Stimulated activated CD8-positive, alpha-beta memory T cell treated with anti-CD3 and anti-CD28 coated beads, Interleukin-12 subunit alpha, Interleukin-12 subunit beta, amount 100 ng/mL, for 4 hours (primary cell): ENCODE measurements at places on chromosomes 11 and 22.

GRCh38 chr22:26322179-26322905 is 106.7 kb upstream of the ASPHD2 start:
- DNase-seq = no peak

DNA sequence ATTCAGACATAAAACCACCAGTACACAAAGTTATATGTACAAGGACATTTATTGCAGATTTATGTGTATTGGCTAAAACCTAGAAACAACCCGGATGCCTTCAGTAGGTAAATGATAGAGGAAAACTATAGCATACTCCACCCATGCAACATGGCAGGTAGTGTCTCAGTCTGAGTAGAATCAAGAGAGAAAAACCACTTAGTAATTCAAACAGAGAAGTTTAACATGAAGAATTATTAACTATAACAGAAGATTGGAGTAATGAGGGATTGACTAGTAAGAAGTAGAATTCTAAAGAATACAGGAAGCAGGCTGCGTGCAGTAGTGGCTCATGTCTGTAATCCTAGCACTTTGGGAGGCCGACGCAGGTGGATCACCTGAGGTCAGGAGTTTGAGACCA is 16.2 kb upstream of the SPTY2D1 start:
- no peak for DNase-seq

GRCh38 chr11:48063424-48063978 is 83.1 kb downstream of the PTPRJ start:
- no peak for DNase-seq

GRCh38 chr22:32652645-32653270 is 148.7 kb upstream of the TIMP3 start:
- DNase-seq = no peak

DNA sequence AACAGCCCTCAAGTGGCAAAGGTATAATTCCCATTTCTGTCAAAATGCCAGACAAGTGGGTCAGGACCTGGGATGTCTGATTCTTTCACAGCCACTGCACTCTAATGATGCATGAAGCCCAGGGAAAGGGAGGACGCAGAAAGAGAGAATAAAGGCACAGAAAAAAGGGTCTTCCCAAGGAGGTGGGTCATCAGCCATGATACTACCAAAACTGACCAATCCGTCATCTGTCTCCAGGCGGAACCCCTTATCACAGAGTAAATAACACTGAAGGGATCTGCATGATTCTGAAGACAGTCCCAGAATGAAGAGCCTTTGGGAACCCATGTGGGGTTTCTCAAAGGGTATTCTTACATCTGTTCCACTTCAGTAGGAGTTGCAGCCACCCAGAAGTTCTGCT is 73.8 kb upstream of the OPCML start:
- DNase-seq = no peak

- no peak for DNase-seq
These were observed 68.6 kb downstream of the SOX6 start for GRCh38 chr11:16287630-16288280.

DNA sequence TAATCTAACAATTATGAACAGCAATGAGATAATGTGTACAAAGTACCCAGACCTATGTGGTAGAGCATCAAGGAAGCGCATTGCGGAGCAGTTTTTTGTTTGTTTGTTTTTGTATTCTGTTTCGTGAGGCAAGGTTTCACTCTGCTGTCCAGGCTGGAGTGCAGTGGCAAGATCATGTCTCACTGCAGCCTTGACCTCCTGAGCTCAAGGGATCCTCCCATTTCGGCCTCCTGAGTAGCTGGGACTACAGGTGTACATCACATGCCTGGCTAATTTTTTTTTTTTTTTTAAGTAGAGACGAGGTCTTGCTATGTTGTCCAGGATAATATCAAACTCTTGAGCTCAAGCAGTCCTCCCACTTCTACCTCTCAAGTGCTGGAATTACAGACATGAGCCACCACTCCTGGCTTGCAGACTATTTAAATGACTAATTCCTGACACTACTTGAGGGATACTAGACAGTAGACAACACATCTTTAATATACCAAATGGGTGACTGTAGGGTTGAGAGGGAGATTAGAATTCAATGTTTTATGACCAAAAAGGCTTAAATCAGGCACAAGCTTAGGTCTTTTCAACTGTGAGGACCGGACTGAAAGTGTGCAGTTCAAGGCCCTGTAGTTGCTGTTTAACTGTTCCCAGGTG is 12.7 kb downstream of the OR51B4 start:
- DNase-seq = no peak

- DNase-seq = peak; percentile 27
These were observed 99.7 kb upstream of the IGLL5 start for GRCh38 chr22:22787786-22788459.

- no peak for DNase-seq
These were observed 37.7 kb downstream of the LDLRAD3 start for GRCh38 chr11:35981581-35981980.

- no peak for DNase-seq
These were observed 11.8 kb downstream of the SOX10 start for GRCh38 chr22:37972527-37972926.

- no peak for DNase-seq
These were observed 1.8 kb downstream of the LDHAL6A start for GRCh38 chr11:18457450-18457849.

- DNase-seq = no peak
These were observed 43.1 kb upstream of the EED start for GRCh38 chr11:86201371-86201884.

GRCh38 chr22:45451972-45452371 is 38.5 kb downstream of the RIBC2 start:
- DNase-seq = no peak

DNA sequence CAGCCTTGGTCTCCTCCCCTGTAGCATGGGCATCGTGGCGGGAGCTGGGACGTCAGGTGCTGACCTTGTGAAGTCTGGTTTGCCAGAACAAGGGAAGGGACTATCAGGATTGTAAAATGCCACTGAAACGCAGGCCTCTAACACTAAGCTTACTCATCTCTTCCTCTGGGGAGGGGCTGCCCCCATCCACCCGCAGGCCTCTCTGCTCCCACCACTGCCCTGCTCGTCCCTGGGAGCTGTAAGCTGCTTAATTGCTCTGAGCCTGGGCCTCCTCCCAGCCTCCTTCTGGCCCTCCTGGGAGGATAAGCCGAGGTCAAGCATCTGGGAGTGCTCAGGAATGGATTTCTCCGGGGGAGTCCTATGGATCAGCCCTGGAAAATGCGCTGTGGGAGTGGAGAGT is 8.4 kb downstream of the SHISAL1 start:
- DNase-seq = no peak

DNA sequence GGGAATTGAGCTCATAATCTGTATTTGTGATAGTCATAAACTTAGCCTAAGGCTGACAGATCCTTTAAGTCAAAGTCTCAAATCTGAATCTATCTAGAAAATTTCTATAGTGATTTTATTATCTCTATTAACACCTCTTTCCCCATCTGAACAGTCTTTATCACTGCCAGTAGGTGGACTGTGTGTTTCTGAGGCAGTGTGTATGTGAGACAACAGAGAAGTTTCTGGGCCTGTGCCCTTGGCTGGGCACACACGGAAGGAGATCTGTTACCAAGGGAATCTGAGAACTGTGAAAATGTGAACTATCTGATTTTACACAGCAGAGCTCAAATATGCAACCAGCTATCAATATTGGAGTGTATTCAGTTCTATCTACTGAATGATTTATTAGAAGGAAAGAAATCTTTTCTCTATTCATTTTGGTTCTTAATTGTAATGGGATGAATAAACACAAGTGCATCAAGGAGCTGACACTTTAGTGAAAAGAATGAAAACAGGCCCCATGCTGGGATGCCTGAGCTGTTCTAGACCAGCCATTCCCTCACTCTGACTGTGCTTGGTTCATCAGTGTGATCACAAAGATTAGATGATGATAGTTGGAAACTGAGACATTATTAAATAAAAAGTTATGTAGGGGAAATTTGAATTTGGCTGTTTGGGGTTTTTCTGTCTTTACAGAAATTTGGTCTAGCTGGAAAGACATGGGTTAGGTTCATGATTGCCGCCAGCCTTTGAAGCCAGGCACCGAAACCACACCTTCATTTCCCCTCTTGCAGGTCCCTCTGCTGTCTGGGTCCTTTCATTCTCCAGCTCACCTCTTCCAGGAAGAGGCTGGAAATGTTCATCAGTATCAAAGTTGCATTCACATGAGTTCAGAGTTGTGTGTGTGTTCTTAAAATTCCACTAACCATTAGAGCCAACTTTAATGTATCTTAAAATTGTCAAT is 68.1 kb downstream of the LIF start:
- DNase-seq = no peak

DNA sequence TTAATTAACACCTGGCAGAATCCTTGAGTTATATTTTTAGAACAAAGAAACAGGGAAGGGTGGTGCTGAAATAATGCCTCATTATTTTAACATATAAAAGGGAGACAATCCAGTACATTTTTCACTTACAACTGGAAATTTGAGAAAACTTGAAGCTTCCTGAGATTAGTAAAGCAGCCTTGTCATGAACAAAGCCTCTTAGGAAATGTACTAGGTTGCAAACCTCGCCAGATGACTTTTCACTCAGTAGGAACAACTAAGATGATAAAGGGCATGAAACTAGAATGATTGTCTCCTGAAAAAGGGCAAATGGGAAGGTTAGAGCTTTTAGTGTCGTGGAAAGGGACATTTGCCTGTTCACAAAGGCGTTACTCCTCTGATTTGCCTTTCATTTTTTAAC is 289.6 kb downstream of the ETS1 start:
- no peak for DNase-seq

- DNase-seq = no peak
These were observed 5.8 kb upstream of the MS4A14 start for GRCh38 chr11:60390419-60390818.

GRCh38 chr11:44617671-44618461 is 52.4 kb downstream of the CD82 start:
- no peak for DNase-seq

- no peak for DNase-seq
These were observed at the start of gene TIMP3 for GRCh38 chr22:32801537-32802236. TSS of gene TIMP3 (plus strand) at chr22:32801705. CDS start at chr22:32802002, 297 bp downstream.

- DNase-seq = no peak
These were observed 962 bp downstream of the SIRT3 start for GRCh38 chr11:235180-235579.

GRCh38 chr11:45606514-45607281 is 58.7 kb downstream of the CHST1 start:
- DNase-seq = no peak

DNA sequence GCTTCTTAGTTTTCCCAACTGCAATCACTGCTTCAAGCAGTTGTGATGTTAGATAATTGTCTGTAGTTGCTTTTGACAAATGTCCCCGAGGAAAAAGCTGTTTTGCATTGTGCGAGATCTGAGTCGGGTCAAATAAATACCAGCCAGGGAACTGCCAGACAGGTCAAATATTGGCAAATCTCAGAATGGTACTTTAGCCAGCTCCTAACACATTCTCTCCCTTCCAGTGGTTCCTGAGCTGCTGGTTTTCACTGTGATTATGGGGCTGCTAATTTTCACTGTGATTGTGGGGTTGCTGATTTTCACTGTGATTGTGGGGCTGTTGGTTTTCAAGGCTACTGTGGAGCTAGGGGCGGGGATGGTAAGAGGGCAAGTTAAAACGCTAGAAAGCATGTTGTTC is 14.3 kb downstream of the RASSF10 start:
- no peak for DNase-seq

GRCh38 chr11:62854825-62855570 is 15.6 kb upstream of the WDR74 start:
- DNase-seq = no peak

DNA sequence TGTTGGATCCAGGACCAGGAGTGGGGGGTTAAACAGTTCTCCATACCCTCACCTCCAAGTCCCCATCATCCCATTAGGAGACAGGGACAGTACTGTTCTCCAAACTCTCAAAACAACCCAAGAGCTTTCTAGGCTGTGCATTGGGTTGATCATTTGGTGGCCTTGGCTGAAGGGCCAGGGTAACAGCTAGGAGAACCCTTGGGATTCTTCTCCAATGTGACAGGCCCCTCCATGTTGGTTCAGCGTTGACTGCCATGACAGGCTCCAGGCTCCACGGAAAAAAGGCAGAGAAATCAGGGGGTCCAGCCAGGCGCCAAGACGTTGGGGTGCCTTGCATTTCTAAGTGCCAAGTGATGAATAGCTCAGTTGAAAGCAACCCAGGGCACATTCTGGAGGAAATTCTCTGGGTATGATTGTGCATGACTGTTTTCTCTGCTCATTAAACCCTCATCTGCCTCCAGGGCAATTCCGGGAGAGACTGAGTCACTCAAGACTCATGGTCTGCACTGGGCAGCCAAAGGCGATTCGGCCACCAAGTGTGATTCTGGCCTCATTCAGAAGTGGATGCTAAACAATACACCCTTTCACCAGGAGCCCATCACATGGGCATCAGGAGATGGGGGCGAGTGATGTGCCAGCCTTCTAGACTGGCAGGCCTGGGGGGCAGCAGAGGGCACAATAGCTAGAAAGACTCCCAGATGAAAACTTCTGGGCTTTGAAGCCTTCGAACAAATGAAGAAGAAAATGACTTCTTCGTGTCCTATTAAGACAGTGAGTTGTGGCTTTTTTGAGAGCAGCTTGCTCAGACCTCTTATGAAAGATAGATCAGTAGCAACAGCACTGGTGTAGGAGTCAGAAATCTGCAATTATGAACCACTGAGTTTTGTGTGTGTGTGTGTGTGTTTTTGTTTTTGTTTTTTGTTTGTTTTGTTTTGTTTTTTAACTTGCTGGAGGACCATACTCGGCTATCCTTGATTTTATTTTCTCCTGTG is 27.7 kb downstream of the CD44 start:
- no peak for DNase-seq

DNA sequence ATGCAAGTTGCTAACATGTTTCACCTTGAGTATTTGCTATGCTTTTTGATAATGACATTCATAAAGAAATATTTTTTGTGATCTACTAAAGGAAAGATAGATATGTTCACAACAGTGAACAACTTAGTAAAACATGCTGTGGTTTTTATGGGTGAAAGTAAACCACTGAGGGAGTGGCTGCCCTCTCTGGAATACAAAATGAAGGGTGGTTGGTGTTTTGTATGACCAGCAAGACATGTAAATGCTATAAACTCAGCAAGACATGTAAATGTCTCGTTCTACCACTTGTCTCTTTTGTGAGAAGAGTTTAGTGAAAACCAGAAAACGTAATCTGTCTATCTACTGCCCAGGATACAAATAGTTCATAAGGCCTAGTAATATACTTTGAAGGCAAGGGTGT is 7.6 kb upstream of the AMPD3 start:
- DNase-seq = no peak

DNA sequence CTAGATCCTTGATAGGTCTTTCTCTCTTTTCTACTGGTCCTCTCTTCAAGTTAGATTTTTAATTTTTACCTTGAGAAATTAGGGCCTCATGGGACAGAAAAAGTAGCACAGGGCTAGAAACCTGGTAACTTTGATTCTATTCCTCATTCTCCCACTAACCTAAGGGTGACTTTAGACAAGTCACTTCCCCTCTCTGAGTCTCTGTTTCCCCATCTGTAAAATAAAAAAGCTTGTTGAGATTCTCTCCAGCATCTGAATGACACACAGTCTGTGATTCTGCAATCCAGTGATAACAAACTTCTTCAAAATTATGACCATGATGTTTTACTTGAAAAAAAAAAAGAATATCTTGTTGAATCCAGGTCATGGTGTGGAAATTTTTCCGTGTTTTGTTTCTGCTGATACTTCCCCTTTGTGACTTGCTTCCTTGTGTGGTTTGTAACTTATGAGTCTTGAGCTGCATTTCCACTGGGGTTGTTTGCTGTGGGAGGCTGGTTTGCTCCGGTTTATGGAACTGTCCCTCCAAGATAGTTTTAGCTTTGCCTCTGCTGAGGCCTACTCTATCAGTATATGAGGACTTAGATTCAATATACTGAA is 9.8 kb upstream of the MPEG1 start:
- no peak for DNase-seq

- no peak for DNase-seq
These were observed 18.6 kb upstream of the OR56A3 start for GRCh38 chr11:5923427-5923776.
